Adrenal gland (tissue), 19 donors: ENCODE measurements at places on chromosomes 16 and 17.

GRCh38 chr16:55925242-55925641, 50.1 kb upstream of the CES5A start:
- no peak for DNase-seq

DNA sequence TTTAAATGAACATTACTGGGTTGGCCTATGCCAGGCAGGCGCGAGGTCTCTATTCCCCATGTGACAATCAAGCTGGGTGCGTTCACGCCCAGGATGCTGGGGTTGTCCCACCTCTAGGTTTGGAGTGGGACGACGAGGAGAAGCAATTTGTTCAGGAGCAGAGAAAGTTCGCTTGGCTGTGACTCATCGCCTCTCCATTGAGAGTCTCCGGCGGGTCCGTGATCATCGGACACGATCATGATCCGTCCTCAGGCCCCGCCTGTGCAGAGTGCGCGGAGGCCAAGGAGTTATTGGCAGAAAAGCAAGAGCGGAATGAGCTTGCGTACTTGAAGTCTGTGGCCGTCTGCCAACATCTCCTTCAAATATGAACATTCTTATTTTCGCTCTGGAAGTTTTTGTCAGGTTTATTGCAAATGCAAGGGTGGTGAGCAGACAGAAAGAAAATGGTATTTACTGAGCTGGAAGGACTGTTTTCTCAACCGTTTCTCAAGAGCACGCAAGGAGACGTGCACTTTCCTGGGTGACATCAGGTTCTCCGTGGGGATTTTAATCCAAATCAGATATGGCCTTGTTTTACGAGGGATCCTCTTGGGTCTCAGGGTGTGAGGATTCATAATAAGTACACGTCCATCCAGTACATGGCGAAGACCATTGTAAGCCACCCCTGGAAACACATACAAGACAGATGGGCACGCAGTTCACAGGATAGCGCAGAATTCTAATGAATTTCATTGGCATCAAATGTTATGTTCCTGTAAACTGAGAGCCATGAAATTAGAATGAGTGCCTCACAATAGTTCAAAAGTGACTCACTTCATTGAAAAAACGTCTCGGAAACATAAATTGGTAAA, 70.1 kb upstream of the CREBBP start:
- peak; percentile 95 for DNase-seq

DNA sequence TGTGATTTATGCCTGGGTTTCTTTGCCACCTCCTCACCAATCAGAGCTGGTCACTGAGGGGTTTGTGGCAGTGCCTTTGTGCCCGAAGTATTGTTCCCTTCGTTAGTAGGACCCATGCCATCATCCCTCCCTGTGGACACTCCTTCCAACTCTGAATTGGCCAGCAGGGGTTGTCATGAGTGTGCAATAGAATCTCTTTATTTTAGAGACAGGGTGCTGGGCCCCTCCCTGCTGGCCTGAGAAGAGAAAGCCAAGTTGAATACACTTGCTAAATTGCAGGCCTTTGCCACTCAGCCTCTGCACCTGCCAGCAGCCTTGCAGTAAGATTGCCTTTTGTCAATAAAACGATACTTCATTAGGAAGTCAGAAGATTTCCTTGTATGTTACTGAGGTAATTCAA, 40.7 kb upstream of the SLC12A3 start:
- DNase-seq: peak; percentile 52

- peak; percentile 80 for DNase-seq
Measured at GRCh38 chr17:40615068-40615840, 32.4 kb downstream of the SMARCE1 start.

DNA sequence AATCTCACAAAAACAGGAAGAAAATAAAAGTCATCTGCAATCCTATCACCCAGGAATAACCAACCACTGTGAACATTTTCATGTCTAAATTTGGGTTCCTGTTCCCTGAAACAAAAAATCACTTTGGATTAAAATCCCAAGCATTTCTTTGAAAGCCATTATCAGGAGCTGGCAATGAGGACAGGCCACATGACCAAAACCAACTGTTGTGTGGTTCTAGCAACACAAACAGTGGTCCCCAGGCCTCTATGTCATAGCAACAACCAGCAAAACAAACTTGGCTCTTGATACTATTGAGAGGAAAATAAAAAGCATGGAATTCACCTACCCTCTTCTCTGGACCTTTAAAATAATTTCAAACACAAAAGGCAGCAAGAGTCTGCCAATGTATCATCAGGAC, 252.5 kb downstream of the SLC39A11 start:
- no peak for DNase-seq

DNA sequence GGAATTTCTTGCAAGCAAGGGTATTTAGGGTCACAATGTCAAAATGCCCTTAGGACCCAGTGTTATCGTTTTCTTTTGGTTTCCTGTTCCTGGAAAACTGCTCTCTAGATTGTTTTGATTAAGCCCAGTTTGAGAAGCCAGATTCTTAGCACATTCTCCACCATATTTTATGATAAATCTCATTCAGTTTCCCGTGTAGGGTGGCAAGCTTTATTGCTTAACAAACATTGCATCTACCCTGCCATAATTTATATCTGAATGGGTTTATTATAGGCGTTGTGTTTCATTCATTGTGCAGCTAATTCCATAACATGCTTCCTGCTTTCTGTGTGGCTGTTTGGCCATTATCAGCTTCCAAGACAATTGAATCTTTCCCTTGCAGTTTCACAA, 389.1 kb upstream of the DYNLRB2 start:
- no peak for DNase-seq

- no peak for DNase-seq
Measured at GRCh38 chr17:41013606-41014005, 4.7 kb upstream of the KRTAP3-1 start.

- DNase-seq: no peak
Measured at GRCh38 chr16:50102051-50102746, 36.4 kb downstream of the HEATR3 start.

- DNase-seq: no peak
Measured at GRCh38 chr17:64332502-64332901, 58.2 kb downstream of the PECAM1 start.

DNA sequence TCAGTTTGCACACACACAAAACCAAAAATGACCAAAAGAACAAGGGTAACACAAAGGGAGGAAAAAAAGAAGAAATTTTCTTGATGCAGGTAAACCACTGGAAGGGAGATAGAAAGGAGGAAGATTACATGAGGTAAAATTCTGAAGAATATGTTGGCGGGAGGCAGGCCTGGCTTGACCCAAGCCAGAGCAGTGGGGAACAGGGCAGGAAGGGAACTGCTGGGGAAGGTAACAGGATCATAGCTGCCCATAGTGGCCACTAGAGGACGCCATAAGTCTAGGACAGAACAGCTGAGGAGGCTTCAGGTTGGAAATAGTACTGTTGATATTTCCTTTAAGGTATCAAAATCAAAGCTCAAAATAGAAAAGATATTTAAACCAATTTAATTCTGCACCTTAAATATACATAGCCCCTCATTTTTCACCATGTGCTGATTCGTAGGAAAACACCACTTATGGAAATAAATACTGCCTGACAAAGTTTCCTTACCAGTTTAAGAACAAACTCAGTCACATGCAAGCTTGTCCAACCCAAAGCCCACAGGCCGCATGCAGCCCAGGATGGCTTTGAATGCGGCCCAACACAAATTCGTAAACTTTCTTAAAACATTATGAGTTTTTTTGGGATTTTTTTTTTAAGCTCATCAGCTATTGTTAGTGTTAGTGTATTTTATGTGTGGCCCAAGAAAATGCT, 15.5 kb downstream of the VPS35 start:
- DNase-seq: peak; percentile 40
